ENCODE measurements at places on chromosomes 2 and 18.
A peak's percentile ranks its signal among the peaks of the same experiment; 100 is the strongest.

DNA sequence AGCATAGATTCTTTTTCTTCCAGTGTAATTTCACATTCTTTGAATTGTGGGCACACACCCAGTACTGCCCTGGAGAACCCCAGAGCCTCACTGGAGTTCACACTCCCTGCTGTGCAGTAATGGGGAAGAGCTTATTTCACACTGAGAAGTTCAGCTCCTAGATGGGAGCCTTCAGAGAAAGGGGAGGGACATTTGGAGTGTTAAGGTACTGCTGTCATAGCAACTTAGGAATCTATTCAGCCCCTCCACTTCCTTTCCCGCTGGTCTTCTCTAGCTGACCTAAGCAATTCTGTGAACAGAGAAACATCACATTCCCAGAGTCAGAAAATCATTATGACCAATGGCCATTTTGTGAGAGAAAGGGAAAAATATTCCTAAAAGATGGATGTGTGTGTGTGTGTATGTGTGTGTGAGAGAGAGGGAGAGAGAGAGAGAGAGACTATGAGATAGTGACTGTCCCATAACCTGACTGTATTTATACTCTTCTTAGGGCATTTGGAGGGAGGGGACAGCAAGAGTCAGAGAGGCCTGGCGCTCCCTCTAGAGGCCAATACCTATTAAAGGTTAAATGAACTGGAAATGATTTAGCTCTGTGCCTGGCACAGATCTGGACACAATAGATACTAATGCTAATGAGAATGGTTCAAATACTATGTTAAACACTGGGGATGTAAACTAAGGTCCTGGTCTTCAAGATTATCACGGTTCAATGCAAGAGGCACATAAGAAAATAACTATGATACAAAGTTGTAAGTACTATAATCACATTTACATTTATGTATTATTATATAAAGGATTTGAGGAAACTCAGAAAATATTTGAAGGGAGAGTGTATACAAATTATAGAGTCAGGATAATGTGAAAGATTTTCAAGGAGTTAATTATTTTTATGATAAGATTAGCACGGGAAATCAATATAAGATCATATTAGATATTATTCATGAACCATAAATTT is 41.5 kb upstream of the RPE start:
- peak; percentile 44 for DNase-seq

DNA sequence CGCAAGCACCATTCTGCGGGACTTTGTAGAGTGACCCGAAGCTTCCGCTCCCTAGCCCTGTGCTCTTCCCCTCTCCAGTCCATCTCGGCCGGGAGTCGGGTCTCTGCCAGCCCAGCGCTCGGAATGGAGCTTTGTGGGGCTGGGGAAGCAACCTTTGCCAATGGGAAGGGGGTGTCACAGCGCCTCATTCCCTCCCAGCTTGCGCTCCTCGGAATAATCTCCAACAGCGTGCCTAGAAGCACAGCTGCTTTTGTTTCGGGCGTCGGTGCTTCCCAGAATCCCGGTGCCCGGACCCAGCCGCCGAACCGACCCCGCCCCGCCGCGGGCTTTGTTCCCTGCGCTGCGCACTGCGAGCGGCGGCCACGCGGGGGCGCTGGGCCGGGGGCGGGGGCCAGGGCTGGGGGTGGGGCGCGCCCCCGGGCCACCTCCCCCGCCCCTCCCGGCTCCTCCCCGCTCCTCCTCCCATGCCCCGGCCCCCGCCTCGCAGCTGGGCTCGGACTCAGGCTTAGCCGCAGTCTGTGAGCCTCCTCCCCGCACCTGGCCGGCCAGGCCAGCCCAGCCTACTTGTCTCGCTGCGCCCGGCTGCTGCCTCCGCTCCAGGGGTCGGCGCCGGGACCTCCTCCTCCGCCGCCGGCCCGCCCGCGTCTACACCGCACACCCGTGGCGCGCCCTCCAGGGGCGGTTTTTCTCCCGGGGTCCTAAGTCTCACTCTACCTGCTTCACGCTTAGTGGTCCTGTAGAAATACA is 77.7 kb upstream of the SMAD2 start:
- DNase-seq: peak; percentile 47

GRCh38 chr2:217414429-217414828 is 554.6 kb upstream of the TNP1 start:
- no peak for DNase-seq

DNA sequence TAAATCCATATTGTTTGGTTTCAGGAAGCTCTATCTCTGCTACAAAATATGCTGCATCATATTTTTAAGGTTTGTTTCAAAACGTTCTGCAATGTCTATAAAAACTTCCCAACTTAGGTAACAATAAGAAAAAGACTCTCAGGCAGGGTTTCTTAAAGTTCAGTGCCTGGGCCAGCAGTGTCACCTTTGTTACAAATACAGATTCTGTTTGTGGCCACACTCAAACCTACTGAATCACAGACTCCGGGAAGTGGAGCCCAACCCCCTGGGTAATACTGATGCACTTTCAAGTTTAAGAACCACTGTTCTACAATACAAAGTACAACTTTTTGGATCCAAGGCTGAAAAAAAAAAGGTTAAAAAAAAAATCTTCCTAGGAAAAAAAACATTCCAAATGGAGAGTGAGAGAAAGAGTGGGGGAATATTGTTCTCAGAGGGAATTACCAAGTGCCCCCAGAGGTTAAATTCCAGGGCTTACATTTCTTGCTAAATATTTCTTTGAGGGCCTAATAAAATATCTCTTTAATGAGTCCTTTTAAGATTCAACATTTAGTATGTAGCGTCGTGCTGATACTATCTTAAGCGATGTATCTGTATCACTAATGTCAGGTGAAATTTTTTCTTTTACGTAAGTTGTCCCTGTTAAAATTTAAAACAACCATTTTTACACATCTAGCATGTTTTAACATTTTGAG is 476.7 kb downstream of the TXNL1 start:
- no peak for DNase-seq

DNA sequence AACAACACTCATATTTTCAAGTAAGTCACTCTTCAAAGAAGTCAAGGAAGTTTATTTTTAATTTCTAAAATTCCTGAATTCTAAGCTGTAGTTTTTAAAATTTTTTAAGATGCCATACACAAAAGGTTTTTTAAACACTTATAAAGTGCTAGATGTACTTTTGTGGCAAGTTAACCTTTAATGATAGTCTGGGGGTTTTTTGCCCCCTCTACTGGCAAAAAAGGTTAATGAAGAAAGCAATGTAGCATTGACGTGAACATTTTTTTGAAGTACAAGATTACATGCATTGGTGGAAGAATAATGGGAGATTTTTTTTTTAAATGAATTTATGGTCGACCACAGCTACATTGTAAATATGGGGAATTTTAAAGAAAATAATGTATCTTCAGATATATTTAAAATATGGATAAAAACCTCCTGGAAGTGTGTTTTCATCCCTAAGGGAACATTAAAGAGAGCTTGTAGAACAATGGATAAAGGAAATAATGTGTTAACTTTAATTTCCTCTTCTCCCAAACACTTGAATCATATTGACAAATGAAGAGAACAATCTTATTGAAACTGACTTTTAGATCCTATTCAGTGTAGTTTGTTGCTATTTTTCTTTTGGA is 12.6 kb downstream of the ITPRID2 start:
- DNase-seq: peak; percentile 32

GRCh38 chr2:130754811-130755210 is 529 bp upstream of the AMER3 start:
- no peak for DNase-seq

DNA sequence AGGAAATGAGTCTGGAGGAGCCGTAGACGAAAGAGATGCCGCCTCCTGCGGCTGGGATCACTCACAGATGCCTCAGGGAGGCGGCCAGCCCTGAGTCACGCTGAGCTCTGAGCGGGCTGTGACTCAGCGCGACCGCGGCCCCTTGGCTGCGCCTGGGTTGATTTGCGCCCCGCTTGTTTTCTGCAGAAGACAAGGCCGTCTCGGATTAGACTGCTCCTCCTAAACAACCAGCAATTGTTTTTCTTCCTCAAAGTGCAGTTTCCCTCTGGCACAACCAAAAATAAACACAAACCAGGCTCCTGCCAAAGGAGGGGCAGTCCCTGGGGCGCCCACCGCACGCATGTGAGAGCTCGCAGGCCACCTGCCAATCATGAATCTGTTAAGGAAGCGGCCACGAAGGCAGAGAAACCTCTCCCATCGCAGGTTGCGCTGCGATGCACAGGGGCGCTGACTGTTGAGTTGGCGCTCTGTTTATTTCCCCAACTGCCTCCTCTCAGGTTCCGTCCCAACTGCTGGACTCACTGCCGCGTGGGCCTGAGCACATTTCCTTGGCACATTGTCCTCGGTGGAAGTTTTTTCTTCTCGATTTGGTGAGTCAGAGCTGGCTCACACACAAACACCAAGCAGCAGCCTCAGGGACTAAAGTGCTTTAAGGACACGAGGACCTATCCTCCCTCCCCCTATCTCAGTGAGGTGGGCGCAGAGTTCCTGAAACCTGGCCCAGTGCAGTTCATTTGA is 85.2 kb upstream of the NDUFV2 start:
- peak; percentile 94 for DNase-seq

DNA sequence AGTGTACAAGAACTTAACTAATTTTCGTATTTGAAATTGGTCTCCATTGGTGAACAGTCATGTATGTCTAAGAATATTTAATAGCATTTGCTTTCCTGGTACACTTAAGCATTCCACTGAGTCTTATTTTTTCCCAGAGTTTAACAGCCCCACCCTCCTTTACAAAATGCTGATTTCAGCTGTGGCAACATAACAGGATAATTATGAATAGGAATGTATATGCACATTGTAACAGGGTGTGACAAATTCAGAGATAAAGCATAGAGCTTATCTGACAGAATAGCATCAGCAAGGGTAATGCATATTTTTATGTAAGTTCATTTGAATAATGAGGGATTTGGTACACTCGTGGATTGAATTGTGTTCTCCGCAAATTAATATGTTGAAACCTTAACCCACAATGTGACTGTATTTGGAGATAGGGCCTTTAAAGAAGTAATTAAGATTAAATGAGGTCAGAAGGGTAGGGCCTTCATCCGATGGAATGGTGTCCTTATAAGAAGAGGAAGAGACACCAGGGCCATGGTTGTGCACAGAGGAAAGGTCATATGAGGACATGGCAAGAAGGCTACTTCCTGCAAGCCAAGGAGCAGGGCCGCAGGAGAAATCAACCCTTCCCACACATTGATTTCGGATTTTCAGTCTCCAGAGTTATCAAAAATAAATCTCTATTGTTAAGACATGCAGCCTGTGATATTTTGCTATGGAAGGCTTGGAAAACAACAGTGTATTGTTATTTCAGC is 439.7 kb upstream of the CDH20 start:
- DNase-seq: no peak

- DNase-seq: peak; percentile 12
These were observed 929.2 kb upstream of the SOX11 start for GRCh38 chr2:4762951-4763376.

GRCh38 chr2:20157193-20157891 is 67.6 kb downstream of the SDC1 start:
- DNase-seq: no peak

DNA sequence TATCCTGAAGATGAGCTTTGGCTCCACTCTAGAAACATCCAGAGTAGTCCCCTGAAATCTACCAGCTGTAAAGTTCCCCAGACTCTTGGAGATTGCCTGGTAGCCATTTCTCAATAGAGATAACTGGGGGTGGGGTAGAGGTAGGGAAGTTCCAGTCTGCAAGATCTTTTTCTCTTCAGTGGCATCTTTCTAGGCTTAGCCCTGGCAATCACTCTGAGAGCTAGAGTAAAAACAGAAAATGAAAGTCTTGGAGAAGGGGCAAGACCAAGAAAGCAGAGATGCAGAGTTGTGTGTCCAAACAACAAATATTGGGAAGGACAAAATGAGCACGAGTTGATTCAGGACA is 41.8 kb upstream of the LCLAT1 start:
- no peak for DNase-seq

- no peak for DNase-seq
These were observed 41.1 kb upstream of the GALNT5 start for GRCh38 chr2:157216286-157216965.

GRCh38 chr2:26488463-26489212 is 10.7 kb upstream of the OTOF start:
- DNase-seq: no peak

- DNase-seq: no peak
These were observed 128.9 kb downstream of the WDSUB1 start for GRCh38 chr2:159157361-159158209.

- no peak for DNase-seq
These were observed 168.5 kb upstream of the ZSWIM2 start for GRCh38 chr2:187017438-187017837.

DNA sequence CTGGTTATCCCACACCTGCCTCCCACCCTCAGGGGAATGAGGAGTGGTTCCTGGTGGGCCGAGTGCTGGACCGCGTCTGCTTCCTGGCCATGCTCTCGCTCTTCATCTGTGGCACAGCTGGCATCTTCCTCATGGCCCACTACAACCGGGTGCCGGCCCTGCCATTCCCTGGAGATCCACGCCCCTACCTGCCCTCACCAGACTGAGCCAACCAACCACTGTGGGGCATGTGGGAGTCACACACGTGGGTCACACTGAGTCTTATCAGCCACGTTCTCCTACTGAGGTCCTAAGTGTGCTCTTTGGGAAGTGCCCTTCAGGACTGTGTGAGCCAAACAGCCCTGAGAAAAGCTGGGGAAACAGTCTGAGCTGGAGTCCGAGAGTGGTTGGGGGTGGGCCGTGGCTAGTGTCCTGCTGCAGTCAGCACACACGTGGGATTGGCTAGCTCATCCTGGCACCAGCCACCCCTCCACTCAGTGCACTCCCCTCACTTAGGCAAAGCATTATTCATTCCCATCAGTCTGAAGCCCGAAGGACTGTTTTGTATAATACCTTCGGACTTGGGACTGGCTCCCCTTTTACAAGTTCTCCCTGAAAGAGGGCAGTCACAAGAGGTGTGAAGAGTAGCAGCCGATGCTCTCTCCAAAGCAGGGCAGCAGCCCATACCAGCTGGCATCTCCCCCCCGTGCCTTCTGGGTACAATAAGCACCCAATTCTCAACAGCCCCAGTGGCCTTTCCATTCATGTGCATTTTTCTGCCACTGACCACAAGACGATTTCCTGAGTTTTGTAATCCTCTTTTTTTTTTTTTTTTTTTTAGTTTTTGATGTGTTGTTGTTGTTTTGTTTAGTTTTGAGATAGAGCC is 4.6 kb downstream of the TIGD1 start:
- DNase-seq: no peak

DNA sequence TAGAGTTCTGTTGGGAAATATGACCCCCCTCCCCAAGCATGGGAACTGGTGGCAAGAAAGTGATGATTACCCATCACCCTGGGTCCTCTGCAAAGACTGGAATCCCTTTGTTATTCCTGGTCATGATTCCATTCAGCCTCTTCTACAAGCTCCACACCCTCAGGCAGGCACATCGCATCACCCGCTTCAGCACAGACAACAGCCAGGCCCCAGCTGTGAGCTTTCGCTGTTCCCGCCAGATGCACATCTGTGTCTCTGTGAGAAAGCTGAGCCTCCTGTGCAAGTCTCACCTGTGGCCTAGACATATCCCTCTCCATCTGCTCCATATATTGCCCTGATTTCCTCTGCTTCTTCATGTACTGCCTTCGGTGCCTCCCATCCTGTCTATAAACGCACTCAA is 368.0 kb upstream of the RAB6C start:
- DNase-seq: no peak

- peak; percentile 84 for DNase-seq
These were observed 57.8 kb upstream of the TXNDC2 start for GRCh38 chr18:9827793-9828505.

- no peak for DNase-seq
These were observed 32.3 kb downstream of the ST6GAL2 start for GRCh38 chr2:106853631-106854030.

All from Caki2 (cell line).